ENCODE measurements at places on chromosomes 3 and 15.

DNA sequence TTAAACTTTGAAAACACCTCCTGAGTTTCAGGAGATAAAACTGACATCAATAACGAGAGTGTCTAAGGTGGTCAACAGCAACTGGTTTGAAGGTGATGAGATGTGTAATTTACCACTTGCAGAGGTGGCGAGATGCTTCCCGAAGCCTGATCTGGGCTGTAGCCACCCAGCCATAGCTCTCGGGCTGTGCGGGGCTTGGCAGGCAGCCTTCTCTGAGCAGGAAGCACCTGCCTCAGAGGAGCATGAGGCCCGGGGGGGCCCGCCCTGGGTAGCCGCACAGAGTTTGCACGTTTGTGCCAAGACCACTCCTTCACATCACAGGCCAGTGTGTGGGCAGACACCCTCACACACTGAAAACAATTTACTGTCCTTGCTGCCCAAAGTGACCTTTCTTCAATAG is 220.3 kb downstream of the CACNA2D3 start:
- no peak for ATAC-seq

GRCh38 chr15:100972975-100973350 is 53.8 kb downstream of the LRRK1 start:
- no peak for ATAC-seq

DNA sequence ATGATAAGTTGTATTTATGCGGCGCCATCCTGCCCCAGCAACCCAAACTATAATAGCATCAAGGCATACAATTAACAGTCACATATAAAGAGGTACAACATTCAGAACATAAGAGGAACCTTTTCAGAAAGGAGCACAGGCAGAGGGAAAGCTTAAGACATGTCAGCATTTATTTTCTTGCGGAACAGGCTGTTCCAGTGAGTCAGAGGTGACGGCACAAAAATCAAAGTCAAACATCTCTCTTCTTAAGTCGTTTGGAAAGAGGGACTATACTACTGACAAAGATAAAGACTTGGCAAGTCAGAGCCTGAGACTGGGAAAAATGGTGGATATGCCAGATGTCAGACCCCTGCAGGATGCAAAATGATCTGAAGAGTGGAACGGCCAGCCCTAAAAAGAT is 128.4 kb downstream of the CTNNB1 start:
- no peak for ATAC-seq

GRCh38 chr15:45126535-45127158 is 3.0 kb downstream of the DUOXA1 start:
- ATAC-seq, result peak; percentile 65

- ATAC-seq, result no peak
Measured at GRCh38 chr3:73451301-73451944, 173.3 kb downstream of the PDZRN3 start.

DNA sequence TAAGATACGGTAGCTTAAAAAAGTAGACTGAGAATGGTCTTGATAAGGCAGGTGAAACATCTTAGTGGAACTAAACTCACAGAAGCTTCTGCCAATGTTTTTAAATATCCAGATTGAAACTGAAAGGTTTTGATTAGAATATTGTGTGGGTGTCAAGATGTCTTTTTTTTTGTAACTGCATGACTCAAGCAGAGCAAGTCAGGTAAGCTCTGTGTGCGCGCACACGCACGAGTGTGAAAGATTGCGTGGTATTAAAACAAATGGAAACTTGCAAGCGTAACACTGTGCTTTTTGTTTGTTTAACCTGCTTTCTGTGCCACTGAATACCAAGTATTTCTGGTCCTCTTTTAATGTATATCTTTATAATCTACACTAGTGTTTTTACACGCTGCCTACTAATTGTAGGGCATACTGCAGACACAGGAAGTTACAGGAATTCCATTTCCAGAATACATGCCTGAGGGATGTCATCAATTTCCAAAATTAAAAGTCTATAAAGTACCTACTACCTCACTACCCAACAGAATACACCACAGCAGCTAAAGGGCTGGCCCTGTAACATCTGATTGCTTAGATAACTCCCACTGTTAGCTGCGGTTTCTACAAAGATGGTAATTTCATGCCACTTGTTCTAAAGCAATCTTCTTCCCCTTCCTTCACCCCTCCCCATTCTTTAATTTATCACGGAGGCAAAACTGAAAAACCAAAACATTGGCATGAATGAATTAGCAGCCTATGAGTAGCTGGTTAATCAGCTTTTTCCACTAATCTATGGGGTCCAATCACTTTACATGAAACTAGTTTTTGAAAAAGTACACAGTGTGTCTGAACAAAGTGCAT is 472.8 kb downstream of the SHQ1 start:
- peak; percentile 85 for ATAC-seq

DNA sequence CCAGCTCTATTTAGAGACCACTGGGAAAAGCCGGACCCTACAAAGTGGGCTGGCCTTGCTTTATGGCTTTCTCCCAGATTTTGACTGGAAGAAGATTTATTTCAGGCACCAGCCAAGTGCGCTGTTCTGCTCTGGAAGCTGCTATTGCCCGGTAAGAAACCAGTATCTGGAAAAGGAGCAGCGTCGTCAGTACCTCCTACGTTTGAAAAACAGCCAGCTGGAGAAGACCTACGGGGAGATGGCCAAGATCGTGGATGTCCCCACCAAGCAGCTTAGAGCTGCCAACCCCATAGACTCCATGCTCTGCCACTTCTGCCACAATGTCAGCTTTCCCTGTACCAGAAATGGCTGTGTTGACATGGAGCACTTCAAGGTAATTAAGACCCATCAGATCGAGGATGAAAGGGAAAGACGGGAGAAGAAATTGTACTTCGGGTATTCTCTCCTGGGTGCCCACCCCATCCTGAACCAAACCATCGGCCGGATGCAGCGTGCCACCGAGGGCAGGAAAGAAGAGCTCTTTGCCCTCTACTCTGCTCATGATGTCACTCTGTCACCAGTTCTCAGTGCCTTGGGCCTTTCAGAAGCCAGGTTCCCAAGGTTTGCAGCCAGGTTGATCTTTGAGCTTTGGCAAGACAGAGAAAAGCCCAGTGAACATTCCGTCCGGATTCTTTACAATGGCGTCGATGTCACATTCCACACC is 60.9 kb downstream of the PXYLP1 start:
- no peak for ATAC-seq

DNA sequence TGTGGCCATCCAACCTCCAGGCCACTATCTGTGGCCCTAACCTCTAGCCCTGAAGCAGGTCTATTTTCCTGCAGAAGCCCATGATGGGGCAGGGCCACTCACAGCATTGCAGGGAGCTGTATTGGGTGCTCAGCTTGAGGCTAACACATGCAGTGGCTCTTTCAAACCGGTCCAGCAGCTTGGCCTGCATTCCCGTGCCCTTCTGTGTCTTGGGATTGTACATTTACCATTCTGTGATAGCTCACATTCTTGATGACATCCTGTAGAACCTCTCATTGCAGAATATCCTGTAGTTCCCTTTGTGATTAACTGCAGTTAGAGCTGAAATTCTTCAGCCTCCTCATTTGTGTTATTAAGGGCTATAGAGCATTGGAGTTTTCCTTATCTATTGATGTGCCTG is 60.8 kb upstream of the ANKRD34C start:
- ATAC-seq, result no peak

- ATAC-seq, result no peak
Measured at GRCh38 chr3:193552923-193553322, 1.8 kb downstream of the ATP13A4 start.

DNA sequence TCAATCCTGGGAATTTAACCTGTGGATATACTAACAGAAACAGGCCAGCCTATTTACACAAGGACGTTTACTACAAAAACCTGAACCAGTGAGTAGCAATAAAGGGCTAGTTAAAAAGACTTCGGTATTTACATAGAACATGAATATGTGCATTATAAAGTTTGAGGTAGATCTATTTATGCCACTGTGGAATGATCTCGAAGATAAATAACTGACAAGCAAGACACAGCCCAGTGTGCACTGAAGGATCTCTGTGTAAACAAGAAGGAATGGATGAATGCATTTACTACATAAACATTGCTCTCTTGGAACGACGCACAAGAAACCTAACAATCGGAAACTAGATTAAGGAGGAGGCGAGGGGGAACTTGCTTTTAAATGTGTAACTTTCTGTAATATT is 132.0 kb upstream of the NSMCE3 start:
- ATAC-seq, result no peak

DNA sequence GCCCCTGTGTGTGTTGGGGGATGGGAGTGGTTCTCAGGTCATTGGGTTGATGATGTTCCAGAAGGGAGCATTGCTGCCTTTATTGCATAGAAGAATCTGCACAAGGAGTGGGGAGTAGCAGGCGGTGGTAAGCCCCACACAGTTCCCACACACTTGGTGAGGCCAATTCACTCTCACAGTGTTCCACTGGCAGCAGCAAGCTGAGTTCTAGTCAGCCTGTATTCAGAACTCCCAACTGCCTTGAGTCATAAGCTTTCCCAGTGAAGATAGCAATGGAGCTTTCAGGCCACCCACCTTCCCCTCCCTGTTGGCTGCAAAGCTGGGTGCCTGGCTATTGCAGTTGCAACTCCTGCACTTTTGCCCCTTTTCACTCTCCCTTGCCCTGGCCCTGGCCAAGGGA is 181.1 kb upstream of the RBMS3 start:
- no peak for ATAC-seq

DNA sequence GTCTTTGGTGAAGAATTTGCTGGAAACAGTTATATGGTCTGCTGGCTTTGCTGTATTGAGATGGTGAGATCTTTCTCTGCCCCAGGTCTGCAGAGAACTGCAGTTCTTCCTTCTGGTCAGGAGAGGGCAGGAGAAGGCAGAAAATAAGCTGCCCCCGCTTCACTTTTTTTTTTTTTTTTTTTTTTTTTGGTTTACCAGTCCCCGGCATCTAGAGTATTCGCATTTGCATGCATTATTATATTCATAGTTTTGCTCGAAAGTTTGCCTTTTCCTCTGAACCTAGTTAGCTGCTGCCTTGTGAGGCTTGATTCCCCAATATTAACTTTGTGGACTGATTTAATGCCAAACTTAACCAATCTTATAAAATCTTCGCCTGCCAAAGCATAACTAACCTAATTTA is 10.6 kb upstream of the PARL start:
- ATAC-seq, result peak; percentile 48

- ATAC-seq, result no peak
Measured at GRCh38 chr3:67389176-67389575, 265.2 kb downstream of the SUCLG2 start.

- no peak for ATAC-seq
Measured at GRCh38 chr3:116051040-116051439, 394.2 kb downstream of the LSAMP start.

DNA sequence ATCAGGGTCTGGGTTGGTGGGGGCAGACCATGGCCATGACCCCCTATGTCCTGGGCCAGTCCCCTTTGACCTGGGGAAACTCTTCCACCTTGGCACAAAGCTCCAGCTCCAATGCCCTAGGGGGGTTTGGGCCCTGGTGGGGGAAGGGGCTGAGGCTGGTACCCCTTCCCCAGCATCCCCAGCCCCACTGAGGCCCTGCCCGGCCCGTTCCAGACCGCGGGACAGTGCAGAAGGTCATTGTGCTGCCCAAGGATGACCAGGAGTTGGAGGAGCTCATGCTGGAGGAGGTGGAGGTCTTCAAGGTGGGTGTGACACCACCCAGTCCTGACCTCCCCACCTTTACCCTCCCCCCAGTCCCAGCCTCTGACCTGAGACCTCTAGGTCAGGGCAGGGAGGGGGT is 6.2 kb upstream of the GNAT1 start:
- ATAC-seq, result no peak

DNA sequence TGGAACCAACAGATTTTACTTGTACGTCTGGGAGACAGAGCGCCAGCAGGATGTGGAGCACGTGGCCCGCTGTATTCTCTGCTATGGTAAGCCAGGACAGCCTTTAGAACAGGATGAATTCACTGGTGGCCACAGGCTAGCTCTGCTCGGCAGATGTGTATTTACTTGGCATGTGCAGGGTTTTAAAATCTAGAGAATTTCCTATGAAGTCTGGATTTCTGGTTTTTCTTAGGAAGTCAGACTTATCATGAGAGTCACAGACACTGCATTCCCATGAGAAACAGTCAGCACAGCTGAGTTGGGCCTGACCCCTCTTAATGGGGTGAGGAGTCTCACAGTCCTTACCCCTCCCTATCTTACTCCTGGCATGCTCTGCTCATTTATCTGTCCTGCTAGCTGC is 84.6 kb upstream of the COL6A5 start:
- ATAC-seq, result no peak

GRCh38 chr3:1752205-1752604 is 346.5 kb upstream of the CNTN4 start:
- ATAC-seq, result no peak

GRCh38 chr3:30657914-30658313 is 51.5 kb downstream of the TGFBR2 start:
- peak; percentile 70 for ATAC-seq

- ATAC-seq, result no peak
Measured at GRCh38 chr3:52061121-52061910, 4.9 kb upstream of the DUSP7 start.

DNA sequence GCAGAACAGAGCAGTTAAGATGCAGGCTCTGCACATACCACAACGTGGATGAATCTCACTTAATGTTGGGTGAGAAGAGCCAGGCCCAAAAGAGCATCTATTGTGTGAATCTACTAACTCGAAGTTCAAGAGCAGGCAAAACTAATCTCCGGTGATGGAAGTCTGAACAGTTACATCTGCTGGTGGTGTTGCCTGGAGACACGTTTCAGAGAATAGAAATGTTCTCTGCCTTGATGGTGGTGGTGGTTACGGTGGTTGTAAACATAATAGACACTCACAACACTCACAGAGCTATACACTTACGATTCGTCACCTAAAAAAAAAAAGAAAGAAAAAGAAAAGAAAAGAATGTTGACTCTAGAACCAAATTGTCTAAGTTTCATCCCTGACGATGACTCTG is 86.8 kb downstream of the LIPC start:
- ATAC-seq, result no peak

DNA sequence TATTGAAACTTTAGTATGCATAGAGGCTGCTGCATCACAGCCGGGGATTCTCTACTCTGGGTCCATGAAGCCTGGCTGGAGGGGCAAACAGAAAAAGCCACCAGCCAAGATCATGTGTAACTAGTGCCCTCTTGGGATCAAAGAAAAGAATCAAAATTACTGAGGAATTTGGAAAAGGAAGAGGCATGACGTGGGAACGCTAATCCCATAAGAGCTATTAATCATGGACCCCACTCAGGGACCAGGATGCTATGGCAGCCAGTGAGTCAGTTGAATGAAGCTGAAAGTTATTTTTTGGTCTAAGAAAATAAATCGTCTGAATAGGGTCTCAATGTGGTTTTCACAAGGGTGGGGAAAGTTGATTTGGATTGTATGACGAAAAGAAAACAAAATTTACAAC is 1165.1 kb downstream of the ROBO2 start:
- ATAC-seq, result no peak

GRCh38 chr15:65688462-65688861 is 66.7 kb downstream of the SLC24A1 start:
- no peak for ATAC-seq

Measured in activated CD4-positive, CD25-positive, alpha-beta regulatory T cell treated with anti-CD3 and anti-CD28 coated beads, Interleukin-2, amount 50 U/mL, for 24 hours (primary cell).